ENCODE measurements at places on chromosomes 6 and 20.

DNA sequence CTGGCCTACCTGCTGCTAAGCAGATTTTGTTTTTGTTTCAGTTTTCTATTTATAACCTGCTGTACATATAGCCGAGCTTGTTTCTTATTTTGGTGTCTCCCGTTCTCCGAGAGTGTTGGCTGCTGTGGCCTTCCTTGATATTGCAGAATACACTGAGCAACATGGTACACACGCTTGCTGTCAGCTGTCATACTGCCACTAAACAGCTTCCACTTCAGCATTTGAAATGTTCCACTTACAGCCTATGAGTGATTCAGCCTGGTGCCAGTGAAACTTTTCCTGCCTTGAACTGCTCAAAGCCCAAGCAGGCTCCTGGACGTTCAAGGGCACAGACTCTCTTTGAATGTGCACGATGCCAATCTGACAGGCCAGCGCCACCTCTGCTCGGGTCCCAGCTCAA is 87.1 kb downstream of the PSMG4 start:
- no peak for DNase-seq

DNA sequence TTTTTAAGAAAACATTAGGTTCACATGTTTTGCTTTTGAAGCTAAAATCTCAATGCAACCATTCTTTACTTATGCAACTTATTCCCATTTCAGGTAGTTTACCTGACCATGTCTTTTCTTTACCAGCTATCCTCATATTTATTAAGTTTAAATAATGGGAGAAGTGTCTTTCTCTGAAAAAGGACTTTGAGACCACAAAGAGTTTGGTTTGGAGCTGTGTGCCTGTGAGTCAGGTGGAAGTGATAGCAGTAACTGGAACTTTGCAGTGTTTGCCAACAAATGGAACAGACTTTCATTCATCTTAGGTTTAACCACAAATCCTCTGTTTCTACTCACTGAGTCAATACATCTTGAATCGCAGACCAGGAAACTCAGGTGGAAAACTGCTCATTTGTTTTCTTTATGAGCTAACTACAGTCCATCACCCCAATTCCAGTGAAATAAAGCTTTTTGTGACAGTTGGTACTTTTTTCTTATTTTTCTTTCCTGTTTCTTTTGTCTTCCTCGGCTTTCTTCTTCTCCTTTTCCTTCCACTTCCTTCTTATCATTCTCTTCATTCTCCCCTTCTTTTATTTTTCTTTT is 148.3 kb upstream of the RIN2 start:
- no peak for DNase-seq

DNA sequence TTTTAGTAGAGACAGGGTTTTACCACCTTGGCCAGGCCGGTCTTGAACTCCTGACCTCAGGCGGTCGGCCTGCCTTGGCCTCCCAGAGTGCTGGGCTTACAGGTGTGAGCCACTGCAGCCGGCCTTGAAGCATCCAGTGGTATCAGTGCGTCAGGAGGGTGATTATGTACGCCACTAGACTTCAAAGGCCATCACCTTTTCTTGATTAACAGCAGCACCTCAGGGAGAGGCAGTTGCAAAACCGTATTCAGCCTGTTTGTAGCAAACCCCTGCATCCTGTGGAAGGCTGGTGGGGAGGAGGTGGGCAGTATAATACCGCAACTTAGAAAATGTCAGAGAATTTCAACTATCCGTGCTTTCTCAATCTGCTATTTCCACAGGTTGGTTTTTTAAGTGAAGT is 27.3 kb upstream of the SHLD1 start:
- DNase-seq = no peak

DNA sequence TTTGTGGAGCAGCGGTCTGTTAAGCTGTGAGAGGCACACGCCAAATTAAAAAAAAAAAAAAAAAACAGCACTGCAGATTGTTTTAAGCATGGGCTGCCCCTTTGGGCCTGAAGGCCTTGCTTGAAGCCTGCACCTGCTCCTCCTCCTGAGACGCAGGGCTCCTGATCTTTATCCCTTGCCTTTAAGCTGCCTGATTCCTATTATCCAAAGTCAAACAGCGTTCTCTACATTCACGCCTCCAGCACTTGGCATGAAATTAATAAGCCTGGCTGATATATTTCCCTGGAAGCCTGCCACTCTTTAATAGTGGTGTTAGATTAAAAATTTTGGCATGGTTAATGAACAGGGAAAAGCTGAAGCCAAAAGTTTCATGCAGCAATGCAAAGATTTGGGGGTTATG is 163.9 kb downstream of the FAXC start:
- DNase-seq = no peak

DNA sequence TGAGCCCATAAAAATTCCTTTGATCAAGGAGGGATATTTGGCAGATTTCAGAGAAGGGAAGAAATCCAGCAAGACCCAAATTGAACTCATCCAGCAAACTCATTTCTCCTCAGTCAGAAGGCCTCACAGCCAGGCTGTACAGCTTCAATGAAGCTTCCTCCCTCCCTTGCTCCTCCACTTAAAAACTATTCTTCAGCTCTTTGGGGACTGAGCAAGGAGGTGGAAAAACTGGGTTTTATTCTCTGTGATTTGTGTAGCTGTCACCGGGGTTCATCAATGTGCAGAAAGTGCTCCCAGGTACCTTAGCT is 158.7 kb upstream of the ZNF184 start:
- no peak for DNase-seq

DNA sequence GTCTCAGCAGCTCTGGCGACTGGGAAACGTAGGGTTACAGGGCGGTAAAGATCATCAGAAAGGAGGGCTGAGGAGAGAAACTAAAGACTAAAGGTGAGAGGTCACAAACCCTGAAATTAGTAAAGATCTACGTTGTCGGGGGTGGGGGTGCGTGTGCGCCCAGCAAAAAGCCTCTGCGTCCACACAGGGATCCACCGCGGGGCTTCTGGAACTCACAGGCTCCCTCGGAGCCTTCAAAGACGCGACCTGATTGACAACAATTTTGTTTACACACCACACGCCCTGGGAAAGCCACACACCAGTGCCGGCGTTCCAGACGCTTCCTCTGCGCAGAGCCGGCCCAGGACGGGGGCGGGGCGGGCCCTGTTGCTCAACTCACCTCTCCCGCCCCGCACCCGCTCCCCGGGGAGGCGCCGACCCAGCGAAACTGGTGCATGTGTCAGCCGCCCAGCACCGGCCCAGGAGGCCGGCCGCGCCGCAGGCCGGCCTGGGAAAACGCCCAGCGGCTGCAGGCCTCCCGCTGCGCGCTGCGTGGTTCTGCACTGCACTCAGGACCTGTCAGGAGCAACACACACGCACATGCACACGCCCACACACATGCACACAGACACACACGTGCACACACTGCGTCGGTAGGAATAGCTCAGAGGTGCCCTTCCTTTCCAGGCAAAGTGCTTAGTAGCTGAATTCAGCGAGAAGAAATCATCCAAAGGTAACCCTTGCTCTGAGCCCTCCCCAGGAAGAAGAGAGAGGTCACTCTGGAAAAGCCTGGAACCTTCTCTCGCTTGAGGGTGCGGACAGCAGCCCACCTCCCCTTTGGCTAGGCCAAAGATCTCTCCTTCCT is 57.2 kb upstream of the ARID1B start:
- DNase-seq = peak; percentile 77

DNA sequence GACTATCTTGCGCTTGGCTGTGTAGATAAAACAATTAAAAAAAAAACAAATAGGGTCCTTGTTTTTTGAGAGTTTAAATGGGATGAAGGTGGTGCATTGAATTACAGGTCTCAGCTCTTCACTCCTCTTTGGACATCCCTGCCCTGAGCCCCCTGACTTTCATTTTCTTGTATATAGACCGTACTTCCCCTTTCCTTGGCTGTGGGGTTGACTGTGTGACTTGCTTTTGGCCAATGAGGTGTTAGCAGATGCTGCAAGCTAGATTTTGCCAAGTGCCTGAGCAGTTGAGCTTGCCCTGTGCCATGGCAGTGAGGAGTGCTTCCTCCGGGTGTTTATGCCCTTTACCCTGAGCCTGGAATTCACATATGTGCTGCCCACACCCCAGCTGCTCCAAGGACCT is 386.1 kb upstream of the ZFP64 start:
- DNase-seq = no peak

- no peak for DNase-seq
Measured at GRCh38 chr6:132060591-132060990, 109.4 kb upstream of the CCN2 start.

- no peak for DNase-seq
Measured at GRCh38 chr6:44072452-44072958, 54.7 kb downstream of the MRPL14 start.

GRCh38 chr20:14727485-14728150 is 390.2 kb upstream of the FLRT3 start:
- no peak for DNase-seq

All from activated CD4-positive, alpha-beta T cell treated with anti-CD3 and anti-CD28 coated beads, Interleukin-2, amount 50 U/mL, for 48 hours (primary cell).